ENCODE measurements at places on chromosomes 16 and 17.

DNA sequence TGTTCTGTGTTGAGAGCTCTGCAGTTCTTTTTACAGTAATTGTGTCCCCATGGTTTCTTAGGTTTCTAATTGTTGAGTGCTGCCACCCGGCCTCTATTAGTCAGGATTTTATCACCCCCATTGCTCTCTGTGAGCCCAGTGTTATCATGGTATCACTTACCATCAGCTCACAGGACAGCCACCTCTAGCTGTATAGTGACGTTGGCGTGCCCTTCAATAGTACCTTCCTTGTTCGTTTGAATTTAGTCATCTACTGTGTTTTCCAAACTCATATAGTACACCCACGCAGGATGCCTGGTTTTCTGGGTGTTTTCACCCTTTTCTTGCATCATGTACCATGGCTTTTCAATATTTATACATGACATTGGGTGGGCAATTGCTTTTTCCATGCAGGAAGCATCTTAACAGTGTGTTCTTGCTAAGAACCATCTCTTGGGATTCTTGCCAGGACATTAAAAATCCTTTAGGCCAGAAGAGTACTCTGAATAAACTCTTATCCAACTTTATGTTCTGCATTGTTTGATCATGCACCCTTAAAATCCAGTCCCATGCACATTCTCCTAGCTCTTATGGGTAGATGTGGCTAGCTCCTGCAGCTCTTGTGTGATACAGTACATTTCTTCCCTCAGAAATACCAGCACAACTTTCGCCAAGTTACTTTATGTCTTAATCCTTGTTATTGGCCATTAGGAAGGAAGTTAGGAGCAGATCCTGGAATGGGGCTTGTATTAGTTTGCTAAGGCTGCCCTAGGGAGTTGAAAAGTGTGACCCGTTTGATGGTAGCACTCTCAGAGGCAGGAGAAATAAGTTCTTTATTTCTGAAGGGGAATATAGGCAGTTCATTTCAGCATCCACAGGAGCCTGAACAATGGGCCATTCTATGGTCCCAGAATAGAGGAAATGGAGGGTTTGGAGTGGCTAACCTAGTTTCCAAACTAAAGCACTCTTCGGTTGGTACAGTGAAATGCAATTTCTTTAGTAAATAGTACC lies 11.3 kb upstream of the ABCA10 start:
- no peak for DNase-seq

GRCh38 chr16:57152096-57153093 lies 33.4 kb downstream of the PSME3IP1 start:
- DNase-seq = no peak

DNA sequence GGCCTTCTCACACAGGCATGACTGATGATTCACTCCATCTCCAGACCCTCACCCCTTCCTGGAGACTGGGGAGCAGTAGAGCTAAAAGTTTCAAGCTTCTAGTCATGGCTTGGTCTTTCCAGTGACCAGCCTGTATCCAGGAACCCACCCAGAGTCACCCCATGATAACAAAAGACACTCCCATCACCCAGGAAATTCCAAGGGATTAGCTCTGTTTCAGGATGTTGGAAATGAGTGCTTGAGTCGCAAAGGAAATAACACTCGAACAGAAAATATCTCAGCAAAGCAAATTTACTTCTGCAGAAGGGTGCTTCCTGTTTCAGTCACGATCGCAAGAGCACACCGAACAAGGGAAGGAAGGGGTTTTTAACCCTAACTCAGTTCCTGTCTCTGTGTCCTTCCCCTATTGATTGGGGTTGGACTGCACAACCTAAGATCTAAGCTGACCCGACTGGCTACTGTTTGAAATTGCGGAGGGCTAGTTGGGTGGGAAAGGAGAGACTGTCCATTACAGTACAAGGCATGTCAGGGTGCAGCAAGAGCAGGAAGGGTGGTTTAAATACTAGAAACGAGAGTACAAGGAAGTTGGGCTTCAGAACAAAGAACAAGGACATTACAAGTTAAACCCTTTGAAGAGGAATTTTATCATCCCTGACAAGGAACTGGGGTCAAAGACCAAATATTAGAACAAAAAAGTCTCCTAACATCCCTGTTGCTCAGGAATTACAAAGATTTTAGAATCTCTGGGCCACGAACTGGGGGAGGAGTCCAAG lies 224.4 kb upstream of the CACNG5 start:
- no peak for DNase-seq

GRCh38 chr17:19331134-19331533 lies 31.4 kb downstream of the B9D1 start:
- DNase-seq = no peak

- no peak for DNase-seq
Measured at GRCh38 chr17:51853857-51854256, 304.7 kb downstream of the CA10 start.

Data from GM20000 (cell line).